ENCODE measurements at places on chromosomes 16 and 17.

GRCh38 chr16:83954577-83955016, 1.6 kb downstream of the OSGIN1 start:
- peak; percentile 69 for DNase-seq

DNA sequence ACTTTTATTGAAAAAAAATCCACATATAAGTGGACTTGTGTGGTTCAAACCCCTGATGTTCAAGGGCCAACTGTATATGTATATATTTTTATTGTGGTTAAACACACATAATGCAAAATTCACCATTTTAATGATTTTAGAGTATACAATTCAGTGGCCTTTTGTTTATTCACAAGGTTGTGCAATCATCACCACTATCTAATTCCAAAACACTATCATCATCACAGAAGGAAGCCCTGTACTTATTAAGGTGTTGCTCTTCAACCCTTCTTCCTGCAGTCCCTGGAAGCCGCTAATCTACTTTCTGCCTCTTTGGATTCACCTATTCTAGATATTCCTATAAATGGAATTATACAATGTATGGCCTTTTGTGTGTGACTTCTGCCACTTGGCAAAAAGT, 23.0 kb downstream of the MAP2K6 start:
- no peak for DNase-seq

- DNase-seq = no peak
These were observed 42.0 kb downstream of the CDK5R1 start for GRCh38 chr17:32528825-32529224.

- DNase-seq = no peak
These were observed 32.0 kb upstream of the NDRG4 start for GRCh38 chr16:58467905-58468304.

- no peak for DNase-seq
These were observed 119.2 kb downstream of the PCTP start for GRCh38 chr17:55870044-55870443.

DNA sequence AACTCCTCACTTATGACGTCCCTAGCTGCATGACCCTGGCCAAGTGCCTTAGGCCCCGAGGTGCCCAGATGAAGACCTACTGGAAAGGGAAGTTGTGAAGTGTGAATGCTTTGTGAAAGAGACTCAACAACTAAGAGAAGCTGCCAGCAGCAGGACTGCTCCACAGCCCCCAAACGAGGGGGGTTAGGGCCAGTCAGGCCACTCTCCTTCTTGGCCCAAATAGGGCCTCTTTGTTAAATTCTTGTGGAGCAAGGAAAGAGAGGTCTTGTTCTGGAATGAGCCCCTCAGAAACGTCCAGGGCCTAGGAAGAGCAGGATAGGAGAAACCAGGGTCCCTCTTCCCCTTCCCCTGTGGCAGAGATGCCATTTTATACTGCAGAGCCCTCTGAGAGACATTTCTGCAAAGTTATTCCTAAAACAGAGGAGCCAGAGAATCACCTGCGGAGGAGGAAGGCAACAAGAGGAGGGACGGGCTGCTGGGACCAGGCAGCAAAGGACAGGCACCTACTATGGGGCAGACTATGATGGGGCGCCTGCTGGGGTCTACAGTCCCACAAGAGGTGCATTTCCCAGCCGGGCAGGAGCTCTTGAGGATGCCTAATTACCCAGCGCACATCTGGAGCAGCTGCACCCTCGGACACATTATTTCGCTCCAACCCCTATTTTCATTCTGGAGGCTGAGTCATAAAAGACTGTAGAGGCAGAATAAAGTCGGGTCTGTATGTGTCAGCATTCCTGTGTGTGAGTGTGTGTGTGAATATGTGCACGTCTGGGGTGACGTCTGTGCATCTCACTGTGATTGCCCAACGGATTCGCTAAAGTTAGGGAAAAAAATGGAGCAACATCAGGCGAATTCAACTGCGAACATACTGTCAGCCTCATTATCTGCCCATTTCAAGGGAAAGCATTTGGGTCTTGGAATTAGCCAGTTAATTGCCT, 11.4 kb upstream of the HOXB9 start:
- DNase-seq = no peak

DNA sequence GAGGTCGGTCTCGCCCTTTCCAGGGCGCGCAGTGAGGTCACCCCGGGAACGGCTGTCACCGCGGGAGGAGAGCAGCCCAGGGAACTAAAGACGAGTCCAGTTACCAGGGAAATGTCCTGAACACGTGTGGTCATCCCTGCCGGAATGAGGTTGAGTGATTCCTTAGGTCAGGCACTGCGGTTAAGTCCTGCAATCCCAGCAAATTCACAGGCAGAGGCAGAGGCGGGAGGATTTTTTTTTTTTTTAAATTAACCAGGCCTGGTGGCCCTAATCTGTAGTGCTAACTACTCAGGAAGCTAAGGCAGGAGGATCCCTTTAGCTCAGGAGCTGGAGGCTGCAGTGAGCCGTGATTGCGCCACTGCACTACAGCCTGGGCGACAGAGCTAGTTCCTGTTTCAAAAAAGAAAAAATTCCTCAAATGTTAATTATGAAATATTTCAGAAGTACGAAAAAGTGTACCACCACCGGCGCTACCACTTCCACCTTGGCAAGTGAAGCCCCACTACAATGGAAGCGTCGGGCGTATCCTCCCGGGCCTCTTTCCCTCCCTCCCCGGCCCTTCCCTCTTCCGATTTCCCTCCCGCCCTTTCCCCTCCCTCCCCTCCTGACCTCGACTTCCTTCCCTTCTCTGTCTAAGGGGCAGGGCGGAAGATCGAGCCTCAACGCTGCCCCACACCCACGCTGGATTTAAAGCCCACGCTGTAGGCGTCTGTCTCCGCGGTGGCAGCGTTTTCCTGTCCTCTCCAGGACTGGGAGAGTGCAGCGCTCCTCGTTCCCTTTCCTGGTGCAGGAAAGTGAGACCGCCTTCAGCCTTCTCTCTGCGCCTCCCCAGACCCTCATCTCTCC, 27.3 kb downstream of the SLFN11 start:
- DNase-seq = peak; percentile 87

DNA sequence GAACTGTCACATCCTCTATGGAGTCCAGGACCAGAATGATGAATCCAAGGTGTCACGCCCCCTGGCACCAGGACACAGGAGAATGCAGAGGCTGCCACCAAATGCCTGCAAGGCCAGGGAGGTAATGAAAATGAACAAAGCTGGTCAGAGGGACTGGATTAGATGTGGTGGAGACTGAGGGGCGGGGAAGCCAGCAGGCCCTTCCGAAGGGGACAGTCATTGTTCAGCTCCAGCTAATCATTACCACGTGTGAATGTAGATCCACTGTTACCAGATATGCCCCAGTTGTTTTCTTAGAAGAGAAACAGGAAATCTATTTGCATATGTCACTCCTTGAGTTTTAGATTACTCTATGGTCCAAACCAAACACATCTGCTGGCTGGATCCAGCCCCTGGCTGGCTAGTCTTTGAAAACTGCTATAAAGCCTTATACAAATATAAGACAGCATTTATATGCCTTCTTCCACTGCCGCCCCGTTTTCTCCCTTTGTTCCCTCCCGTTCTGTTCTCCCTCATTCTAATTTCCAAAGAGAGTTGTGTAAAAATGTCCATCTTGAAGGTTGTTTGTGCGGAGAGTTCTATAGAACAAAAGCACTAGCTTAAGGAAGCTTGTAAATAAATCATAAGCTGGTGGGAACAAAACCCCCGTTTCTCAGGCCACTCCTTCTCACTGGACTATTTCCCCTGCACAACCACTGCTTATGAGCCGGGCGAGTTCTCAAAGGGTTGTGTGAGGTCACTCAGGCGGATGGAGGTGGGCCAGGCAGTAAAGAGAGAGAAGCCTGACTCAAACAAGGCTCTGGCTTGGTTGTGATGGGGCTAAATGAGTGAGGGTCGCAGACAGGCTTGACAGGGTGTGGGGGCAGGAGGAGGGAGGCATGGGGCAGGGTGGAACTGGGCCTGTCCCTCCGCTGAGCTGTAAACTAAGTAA, 14.2 kb downstream of the CRYM start:
- peak; percentile 40 for DNase-seq

DNA sequence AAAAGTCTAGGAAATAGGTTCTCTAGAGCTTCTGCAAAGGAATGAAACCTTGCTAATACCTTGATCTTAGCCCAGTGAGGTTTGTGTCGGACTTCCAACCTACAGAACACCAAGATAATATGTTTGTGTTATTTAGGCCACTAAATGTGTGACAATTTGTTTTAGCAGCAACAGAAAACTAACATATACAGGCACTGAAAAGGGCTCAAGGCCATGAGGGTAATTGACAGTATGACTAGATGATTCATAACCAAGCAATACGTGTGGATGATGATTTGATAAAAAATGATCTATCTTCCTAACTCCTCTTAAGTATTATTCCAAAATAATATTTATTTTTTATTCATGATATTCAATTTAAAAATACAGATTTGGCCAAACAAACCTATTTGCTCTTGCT, 27.7 kb upstream of the MED13 start:
- DNase-seq = no peak

GRCh38 chr17:11240841-11241610, at the start of gene SHISA6:
TSS of gene SHISA6 (plus strand) at chr17:11241213.
- DNase-seq = no peak

DNA sequence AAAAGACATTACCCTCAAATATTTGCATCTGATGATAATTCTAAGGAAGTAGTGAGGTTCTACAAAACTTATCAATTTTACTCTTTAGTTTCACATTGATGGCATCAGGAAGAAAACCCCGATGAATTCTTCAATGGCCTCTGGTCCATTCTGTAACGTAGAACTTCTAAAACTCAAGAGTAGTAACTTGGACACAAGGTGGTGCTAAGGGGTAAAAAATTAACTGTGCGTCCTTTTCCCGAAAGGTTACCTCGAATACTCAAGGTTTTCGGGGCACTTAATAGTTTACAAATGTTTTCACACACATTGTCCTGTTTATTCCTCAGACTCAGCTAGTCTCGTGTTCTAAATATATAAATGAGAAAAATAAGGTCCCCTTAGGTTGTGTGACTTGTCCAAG, 517.3 kb upstream of the ZFHX3 start:
- no peak for DNase-seq

DNA sequence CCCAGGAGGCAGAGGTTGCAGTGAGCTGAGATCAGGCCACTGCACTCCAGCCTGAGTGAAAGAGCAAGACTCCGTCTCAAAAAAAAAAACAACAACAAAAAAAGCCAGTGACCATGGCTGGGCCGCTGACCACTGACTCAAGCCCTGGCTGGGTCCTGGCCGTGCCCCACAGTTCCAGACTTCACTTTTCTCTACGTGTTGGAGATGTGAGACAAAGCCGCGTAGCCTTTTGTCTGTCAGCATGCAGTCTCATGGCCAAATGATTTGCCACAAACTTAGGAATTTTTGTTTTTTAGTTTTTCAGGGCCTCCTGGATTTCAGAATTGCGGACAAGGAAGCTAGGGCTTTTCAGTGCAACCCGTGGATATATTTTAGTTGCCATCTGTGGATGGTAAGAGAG, 89.3 kb upstream of the CIBAR2 start:
- no peak for DNase-seq

- DNase-seq = no peak
These were observed 16.6 kb downstream of the NAA60 start for GRCh38 chr16:3460121-3460520.

- DNase-seq = peak; percentile 44
These were observed 25.9 kb downstream of the AP2B1 start for GRCh38 chr17:35612924-35613521.

GRCh38 chr16:83021045-83021444, 394.3 kb downstream of the CDH13 start:
- DNase-seq = no peak

DNA sequence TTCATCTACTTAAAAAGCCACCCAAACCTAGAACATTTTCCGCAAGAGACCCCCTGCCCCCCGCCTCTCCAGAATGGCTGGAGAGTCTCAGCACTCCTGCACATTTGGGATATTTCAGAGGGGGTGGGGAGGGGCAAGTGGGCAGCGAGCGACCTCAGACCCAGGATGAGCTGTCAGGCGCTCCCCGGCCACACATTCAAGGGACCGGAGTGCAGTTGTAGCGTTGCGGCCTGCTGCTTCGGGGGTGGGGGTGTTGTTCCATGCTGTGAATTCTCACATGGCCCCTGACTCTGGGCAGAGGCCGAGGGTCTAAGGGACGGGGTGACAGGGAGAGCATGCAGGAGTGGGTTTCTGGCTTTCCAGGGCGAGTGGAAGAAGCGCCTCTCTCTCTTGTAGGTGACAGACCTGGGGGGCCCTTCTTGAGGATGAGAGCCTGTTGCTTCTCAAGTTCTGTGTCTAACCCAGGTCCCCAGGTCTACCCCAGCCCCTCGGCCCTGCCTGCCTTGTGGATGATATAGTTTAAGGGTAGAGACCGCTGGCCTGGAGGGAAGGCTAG, 231.2 kb downstream of the SEC14L1 start:
- DNase-seq = peak; percentile 22

DNA sequence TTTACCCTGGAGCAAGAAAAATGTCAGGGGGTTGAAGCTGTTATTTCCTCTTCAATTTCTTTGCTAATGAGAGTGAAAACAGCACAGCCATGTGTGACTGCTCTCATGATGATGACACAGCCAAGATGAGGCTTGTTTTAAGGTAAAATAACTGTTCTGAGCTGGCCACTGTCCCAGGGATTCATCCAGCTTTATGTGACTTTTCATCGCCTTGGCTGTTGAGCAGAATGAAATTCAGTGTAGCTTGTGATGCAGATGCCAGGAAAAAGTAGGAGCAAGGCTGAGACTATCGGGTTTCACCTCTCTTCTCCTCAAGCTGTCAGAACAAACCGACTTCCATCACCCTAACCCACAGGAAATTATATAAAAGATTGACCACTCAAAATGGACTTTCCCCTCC, 361.8 kb upstream of the CDH5 start:
- no peak for DNase-seq

DNA sequence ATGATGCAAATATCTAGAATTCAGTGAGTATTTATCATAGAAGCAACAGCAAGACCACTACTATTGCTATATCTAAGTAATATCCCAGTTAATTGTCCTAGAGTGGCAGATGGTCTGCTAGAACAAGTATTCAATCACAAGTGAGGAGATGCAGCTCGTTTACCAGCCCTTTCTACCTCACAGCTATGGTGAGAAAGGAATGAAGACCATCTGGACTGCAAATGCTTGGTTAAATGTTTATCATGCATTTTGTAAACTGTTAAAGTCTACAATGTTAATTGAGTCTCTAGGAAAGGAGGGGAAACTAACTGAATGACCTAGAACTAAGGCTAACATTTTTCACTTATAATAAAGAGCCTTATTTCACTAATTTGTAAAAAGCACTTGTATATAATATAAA, 52.5 kb downstream of the CNOT1 start:
- DNase-seq = no peak

DNA sequence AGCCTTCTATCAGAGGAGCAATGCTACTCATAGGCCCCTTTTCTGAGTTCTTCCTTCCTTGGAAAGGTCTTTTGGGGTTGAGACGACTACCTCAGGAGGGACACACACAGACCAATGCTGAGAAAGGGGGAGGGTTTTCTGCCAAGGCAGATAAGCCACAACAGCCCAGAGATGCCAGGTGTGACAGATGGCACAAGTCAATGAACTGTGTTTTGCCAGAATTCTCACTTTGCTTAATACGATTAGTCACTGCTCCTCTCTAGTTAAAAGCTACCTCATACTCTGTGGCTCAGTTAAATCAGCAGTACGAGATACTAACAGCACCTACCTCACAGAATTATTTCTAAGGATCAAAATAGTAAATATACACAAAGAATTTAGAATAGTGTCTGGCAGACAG, 8.0 kb downstream of the BRD7 start:
- DNase-seq = no peak

GRCh38 chr16:78502812-78503350, 403.4 kb downstream of the WWOX start:
- no peak for DNase-seq

Measured in left cardiac atrium (tissue), 4 donors.